GM12878 (cell line): ENCODE measurements at places on chromosomes 5 and 9. TPM values are rescaled to one million over a fixed set of nuclear protein-coding genes. Genes with fewer than 3 reads are reported as not detected.

DNA sequence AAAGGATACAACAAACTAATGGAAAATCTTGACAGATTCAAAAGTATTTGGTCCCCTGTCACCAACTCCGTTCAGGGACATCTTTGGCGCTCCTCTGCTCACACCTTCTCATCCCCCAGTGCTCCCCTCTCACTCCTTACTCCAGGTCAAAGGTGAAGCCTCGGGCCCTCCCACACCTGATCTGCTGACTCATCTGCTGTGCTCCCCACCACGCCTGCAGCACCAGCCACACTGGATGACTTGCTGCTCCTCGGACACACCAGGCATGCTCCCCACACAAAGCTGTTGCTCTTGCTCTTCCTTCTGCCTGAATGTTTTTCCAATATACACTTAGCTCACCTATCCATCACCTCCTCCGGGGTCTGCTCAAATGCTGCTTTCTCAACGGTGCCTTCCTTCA, 123.4 kb downstream of the ESM1 start:
- DNase-seq = no peak

Gene TLE1
- 0.13 and 0.15 TPM in 2 replicates for total RNA-seq

DNA sequence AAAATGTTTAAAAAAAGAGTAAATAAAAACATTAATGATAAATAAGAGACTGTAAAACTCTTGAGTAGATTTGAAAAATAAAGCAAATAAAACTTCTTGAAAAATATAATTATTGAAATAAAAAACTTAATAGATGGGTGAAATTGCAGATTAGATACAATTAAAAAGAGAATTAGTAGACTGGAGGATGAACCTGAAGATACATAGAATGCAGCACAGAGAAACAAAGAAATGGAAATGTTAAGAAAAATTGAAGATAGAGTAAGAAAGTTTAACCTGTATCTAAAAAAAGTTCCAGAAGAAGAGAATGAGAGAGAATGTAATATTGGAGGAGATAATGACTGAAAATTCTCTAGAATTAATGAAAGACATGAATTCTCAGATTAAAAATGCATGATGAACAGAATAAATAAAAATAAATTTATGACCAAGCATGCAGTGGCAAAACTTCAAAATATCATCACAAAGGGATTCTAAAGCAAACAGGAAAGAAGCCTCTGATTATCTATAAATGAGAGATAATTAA, 438.1 kb upstream of the CLINT1 start:
- no peak for DNase-seq

Gene CCNJL
- 0.08 and 0.10 TPM in 2 replicates for total RNA-seq

Gene PRSS3
- 0.54 and 0.98 TPM in 2 replicates for total RNA-seq
